CD4-positive, alpha-beta T cell treated with Interleukin-4 for 4 hours (primary cell): ENCODE measurements at places on chromosomes 3 and 15.

GRCh38 chr15:101090428-101090790, 161.4 kb downstream of the CHSY1 start:
- no peak for DNase-seq

DNA sequence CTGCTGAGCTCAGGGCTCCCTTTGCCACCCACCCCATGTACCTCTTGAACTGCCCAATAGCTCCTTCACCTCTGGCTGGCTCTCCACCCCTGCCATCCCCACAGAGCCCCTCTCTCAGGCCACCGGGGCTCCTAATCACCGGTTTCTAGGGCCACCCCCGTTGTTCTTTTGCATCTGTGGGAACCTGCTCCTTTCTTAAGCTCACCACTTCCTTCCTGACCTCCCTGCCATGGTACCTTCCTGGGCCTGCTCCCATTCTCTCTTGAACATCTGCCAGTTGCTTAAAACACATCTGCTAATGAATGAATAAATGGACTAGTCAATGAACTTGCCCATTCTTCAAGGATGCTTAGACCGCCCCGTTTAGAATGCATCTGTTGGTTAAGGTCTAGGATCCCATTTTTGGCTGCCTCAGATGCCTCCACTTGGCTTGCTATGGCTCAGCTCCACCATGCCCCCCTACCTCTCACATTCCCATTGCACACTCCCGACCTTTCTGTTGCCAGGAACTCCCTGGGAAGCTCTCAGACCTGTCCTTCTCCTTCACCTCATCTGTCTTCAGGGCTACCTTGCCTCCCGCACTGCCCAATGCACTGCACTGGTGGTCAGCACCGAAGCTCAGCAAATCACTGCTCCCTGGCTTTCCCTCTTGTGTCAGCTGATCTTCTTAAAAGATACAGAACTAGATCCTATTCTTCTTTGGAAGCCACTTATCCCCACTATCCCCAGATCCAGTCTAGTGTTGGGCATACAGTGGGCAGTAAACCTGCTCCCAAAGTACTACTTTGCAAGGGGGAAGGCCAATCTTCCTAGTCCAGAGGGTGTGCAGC, 9.1 kb downstream of the AMOTL2 start:
- no peak for DNase-seq

DNA sequence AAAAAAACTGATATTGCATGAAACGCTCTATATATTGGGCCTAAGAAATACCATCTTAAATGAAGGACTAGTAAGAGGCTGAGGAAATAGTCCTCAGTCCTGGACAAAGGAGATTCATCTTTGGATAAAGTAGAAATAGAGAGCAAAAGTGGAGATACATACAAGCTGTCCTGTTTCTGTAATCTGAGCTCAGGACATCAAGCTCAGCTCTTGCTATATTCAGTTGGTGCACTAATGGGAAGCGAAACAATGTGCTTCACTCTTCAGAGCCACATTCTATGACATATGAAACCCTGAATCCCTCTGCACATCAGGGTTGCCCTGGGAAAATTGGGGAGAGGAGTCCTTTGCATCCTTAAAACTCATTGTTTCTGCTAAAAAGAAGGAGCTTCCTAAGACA, 290.7 kb downstream of the VPS13C start:
- no peak for DNase-seq

GRCh38 chr15:71823801-71824200, 13.4 kb downstream of the NR2E3 start:
- no peak for DNase-seq

- DNase-seq = no peak
Measured at GRCh38 chr3:43079536-43080332, 26.1 kb downstream of the POMGNT2 start.

- no peak for DNase-seq
Measured at GRCh38 chr15:60612400-60613048, 133.6 kb upstream of the ICE2 start.

GRCh38 chr3:58628823-58629562, 37.6 kb downstream of the FAM3D start:
- DNase-seq = no peak

DNA sequence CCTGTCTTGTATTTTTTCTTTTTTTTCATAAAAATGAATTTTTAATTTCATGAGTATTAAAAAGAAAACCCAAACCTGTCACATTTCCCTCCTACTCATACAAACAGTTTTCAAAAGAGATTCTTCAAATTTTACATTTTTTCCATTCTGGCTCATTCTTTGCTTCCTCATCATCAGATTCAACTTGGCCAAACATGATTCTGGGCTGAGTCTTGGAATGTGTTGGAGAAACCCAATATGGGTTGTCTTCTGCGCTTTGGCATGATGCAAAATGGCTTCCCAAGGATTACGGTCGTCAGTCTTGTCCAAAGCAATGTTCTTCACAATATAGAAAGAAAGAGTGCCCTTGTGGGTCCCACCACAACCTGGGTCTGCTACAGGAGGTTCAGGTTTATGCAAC, 12.4 kb upstream of the TM4SF4 start:
- DNase-seq = no peak

DNA sequence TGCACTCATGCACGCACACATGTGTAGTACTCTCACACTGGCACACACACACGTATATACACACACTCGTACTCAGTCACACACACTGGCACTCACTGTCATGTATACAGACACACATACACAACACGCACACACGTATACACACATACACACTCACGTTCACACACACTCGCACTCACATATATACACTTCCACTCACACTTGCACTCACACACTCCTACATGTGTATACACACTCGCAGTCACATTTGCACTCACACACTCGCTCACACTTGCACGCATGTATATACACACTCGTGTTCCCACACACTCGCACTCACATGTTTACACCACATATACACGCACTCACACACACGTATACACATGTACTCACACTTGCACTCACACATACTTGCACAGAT, 1.5 kb downstream of the PLA2G4F start:
- DNase-seq = no peak

- DNase-seq = no peak
Measured at GRCh38 chr15:78959360-78959759, 14.5 kb upstream of the CTSH start.

DNA sequence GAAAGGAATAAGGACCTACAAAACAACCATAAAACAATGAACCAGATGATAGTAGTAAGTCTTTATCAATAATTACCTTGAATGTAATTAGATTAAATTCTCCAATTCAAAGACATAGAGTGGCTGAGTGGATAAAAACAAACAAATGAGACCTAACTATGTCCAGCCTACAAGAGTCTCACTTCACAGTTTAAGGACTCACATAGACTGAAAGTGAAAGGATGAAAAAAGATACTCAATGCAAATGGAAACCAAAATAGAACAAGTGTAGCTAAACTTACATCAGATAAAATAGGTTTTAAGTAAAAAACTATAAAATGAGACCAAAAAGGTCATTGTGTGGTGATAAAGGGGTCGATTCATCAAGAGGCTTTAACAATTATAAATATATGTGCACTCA, 21.9 kb upstream of the NR1I2 start:
- DNase-seq = no peak

DNA sequence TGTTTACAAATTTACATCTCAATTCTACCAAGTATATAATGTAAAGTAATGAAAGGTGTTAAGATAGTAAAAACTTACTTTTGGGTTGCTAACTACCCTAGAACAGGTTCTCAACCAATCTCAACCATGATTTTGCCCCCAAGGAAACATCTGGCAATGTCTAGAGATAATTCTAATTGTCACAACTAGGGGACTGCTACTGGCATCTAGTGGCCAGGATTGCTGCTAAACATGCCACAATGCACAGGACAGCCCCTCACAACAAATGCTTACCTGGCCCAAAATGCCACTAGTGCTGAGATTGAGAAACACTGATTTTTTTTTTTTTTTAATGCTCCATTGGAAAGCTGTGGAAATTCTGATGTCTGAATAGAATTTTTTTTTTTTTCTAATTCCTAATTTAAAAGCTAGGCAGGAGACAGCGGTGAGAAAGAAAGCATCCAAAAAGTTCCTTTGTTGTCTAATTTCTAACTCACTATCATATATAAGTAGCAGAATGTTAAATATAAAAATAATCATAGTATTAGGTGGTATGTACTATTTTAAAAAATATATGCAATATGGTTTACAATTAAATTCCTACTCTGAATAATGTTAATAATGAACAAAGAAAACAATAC, 81.5 kb downstream of the TJP1 start:
- DNase-seq = no peak

DNA sequence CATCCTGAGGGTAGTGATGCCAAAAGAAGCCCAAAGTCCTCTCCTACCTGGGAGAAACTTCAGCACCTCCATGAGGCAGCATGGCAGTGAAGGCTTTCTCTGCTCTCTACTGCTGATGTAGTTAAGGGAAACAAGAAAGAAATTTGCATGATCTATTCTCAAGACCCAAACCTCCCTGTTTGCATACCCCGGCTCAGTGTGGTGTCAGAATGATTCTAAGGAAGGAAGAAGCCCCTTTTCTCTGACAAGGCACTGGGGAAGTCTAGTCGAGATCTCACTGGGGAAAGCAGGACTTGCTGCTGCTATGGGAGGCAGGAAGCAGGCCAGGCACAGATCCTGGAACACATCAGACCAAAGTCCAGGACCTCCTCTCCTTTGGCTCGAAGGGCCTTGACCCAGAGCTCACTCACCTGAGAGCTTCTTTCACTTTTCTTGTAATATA, 89.4 kb upstream of the ICE2 start:
- no peak for DNase-seq

- no peak for DNase-seq
Measured at GRCh38 chr3:153273767-153274435, 111.9 kb downstream of the RAP2B start.

GRCh38 chr3:51679318-51679717, 8.3 kb downstream of the TEX264 start:
- no peak for DNase-seq

DNA sequence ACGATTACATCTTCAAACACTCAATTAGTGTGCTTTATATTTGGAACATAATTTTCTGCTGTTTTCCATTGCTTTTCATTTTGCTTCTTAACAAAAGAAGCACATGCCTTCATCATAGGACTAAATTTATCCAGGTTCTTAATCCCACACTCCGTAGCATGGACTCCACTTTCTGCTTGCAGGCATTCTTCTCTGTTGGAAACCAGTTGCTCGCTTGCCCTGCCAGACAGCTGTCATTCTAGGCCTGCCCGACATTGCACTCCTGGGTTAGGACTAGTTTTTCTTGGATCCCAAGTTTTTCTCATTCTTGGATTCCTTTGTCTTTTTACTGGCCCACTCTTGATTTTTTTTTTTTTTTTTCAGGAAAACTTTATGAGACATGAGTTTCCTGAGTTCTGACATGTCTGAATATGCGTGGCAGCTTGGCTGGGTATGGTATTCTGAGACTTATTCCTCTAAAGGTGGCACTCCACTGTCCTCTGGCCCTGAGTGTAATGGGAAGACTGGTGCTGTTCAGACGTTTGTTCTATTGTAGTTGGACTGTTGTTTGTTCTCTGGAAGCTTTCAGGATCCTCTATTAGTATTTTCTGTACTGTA, 6.3 kb upstream of the ATP1B3 start:
- DNase-seq = no peak

DNA sequence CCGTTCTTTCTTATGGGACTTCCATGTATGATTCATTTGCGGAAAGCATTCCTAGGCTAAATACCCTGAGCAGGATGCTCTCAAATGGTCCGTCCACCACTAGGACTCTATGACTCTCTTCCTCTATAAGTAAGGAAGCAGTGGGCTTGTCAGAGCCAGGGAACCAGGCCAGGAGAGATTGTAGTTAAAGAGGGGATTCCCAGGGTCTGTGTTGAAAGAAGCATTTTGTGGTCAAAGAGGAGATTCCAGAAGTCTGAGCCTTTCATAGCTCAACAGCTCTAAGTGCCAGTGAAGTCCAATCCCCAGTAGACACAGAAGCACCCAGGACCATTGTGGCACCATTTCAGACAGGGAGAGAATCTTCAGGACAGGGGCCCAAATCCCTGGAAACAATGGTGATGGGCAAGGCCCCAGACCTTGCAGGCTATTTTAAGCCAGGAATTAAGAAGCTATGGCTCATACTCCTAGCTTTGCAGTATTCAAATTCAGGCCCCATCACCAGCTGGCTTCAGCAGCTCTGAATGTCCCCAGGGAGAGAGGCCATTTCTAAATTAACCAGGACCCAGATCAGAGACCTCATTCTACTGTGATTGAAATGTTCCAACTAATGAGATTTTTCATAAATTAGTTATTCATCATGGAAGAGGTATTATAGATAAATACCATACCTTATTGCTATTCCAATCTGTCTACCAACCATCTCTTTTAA, 81.7 kb downstream of the CD47 start:
- no peak for DNase-seq

GRCh38 chr15:70327856-70328678, 230.3 kb upstream of the TLE3 start:
- DNase-seq = no peak

GRCh38 chr15:44779761-44780160, 43.4 kb downstream of the TRIM69 start:
- DNase-seq = no peak

GRCh38 chr3:123337948-123338619, 110.8 kb downstream of the ADCY5 start:
- no peak for DNase-seq

GRCh38 chr3:42022355-42022754, 60.5 kb upstream of the ULK4 start:
- no peak for DNase-seq

DNA sequence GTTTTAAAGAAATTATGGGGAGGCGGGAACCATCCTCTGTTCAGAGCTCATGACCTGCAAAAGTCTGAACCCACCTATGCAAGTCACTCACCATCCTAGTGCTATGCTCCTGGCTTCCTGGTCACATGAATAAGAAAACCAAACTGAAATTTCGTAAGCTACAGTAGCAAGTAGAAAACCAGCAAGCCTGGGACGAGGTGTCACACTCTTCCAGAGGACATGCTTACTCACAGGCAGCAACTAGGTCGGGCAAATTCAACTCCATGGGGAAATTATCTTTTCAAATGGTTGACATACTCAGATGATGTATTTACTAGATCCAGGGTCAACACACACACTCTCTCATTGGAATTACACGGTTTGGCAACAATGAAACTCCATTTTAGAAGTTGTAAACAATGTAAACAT, 31.3 kb downstream of the LDHAL6B start:
- no peak for DNase-seq

DNA sequence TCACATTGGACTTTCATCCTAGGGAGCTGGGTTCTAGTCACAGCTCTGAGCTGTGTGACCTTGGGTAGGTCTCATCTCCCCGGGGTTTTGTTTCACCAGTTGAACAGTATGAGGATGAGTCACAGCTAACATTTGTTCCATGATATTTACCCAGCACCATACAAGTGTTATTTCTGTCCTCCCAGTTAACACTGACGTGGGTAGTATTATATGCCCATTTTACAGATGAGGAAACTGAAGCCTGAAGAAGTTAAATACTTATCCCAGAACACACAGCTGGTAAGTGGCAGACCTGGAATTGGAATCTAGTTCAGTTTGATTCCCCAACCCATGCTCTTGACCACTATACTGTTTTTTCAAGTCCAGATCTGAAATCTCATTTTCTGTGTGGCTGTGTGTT, 908 bp upstream of the RARB start:
- no peak for DNase-seq

DNA sequence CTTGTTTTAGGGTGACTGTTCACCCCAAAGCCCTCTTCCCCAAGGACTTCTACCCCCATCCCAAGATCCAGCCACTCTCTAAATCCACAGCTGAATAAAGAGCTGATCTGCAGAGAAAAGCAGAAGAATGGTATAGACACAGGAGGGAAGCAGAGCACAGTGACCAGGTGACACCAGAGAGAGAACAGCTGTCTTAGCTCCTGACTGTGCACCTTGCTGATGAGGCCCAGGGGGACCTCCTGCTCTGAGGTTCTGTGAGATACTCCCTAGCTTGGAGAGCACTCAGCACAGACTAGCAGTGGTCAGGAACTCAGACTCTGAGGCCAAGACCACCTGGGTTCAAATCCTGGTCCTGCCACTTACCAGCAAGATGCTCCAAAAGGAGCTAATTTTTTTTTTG, 17.7 kb downstream of the MCF2L2 start:
- no peak for DNase-seq
